Brain pericyte (primary cell): ENCODE measurements at places on chromosomes 4 and X.

DNA sequence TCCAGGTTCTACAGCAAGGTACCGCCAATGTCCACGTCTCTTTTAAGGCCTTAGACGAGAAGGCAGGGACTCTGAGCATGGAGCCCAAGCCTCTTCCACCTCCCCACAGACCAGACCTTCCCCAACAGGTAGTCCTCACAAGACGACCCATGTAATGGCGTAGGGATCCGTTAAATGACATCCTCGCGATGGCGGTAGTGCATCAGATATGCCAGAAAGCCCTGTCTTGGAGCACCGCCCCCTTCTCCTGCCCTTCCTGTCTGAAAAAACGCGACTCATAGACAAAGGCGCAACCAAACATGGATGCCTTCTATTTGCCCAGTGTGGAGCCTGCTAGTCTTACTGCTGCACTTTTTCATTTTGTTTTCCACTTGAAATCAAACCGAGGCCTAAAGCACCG, 185.4 kb downstream of the OR13H1 start:
- no peak for DNase-seq

DNA sequence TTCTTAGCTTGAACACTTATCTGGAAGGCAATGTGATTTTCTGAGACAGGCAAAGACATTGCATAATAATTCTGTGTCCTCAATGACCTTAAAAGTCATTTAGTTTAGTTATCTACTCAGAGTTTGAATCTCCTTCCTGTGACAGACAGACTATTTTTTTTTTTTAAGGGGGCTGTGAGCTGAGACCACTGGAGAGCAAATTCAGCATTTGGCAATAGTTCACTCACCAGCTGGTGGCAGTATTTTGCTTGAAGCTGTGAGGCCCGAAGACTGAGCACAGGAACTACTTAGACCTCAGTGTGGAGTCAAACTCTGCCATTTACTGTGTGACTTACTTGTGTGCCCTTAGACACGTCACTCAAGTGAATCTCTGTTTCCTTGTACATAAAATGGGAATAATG, 22.9 kb upstream of the CPE start:
- no peak for DNase-seq

- DNase-seq: no peak
Measured at GRCh38 chrX:11419102-11419501, 125.9 kb downstream of the AMELX start.

- no peak for DNase-seq
Measured at GRCh38 chr4:61427099-61427817, 227.1 kb downstream of the ADGRL3 start.

DNA sequence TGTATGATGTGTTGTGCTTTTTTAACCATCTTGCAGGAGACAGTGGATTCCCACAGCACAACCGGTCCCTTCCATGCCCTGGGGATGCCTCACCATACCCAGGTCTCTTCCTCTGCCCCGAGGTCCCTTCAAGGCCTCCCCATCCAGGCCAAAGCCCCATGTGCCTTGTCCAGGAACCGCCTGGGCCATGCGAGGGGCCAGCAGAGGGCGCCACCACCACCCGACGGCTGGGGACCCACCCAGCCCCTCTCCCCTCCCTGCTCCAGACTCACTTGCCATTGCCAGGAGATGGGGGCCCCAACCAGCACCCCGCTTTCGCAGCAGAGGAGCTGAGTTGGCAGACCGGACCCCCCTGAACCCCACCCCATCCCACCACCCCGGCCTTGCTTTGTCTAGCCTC, 485.5 kb downstream of the TRAM1L1 start:
- no peak for DNase-seq
